ENCODE measurements at places on chromosomes 4 and X. TPM values are rescaled to one million over a fixed set of nuclear protein-coding genes. Genes with fewer than 3 reads are reported as not detected.

The CTAG1A gene
- total RNA-seq = not detected

The NKRF gene
- 13.3 TPM for total RNA-seq

GRCh38 chrX:35675151-35675550, 123.0 kb upstream of the MAGEB16 start:
- DNase-seq = no peak
- no peaks in the 10 kb centered on the region for H3K4me1 ChIP-seq
- H3K27ac ChIP-seq = no peak overlapping the region
- no peaks in the 10 kb centered on the region for H3K36me3 ChIP-seq

- H3K4me1 ChIP-seq = no peaks in the 10 kb centered on the region
- no peaks in the 10 kb centered on the region for H3K36me3 ChIP-seq
- DNase-seq = no peak
- H3K27ac ChIP-seq = no peak overlapping the region
- H3K4me3 ChIP-seq = no peak overlapping the region
- H3K27me3 ChIP-seq = no peaks in the 10 kb centered on the region
Measured at GRCh38 chrX:85140964-85141363, 102.6 kb downstream of the SATL1 start.

- peak overlapping the region; percentile 4 for H3K4me3 ChIP-seq
- H3K27me3 ChIP-seq = no peaks in the 10 kb centered on the region
- H3K36me3 ChIP-seq = no peaks in the 10 kb centered on the region
- H3K27ac ChIP-seq = peak overlapping the region; percentile 79
- H3K4me1 ChIP-seq = peaks cover 7% of the 10 kb centered on the region
Measured at GRCh38 chrX:13474164-13474516, 95.3 kb upstream of the EGFL6 start.

GRCh38 chr4:66252291-66252690, 582.0 kb upstream of the EPHA5 start:
- no peak overlapping the region for H3K27ac ChIP-seq
- H3K27me3 ChIP-seq = no peaks in the 10 kb centered on the region
- DNase-seq = no peak
- H3K4me3 ChIP-seq = no peak overlapping the region
- H3K36me3 ChIP-seq = no peaks in the 10 kb centered on the region

DNA sequence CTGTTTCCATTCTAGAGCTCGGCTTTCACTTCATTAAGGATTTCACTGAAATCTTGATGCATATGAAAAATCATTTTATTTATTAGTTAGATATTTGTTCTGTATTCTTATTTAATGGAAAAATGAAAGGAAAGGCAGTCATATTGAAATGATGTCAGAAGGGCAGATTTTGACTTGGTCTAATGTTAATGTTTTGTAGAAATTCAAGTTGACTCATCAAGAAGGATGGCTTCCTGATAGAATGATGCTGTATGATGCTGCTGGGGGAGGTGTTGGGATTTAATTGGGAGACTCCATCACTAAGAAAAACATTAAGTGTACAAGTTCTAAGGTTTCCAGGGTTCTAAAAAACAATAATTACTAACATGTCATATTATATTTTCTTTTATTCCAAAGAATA, 204.8 kb downstream of the PDGFC start:
- H3K36me3 ChIP-seq = no peaks in the 10 kb centered on the region
- H3K27me3 ChIP-seq = no peaks in the 10 kb centered on the region
- no peak overlapping the region for H3K27ac ChIP-seq
- no peak for DNase-seq
- H3K4me1 ChIP-seq = no peaks in the 10 kb centered on the region

The KIAA1210 gene
- total RNA-seq = not detected

GRCh38 chr4:87097075-87097474, 123.3 kb downstream of the KLHL8 start:
- no peaks in the 10 kb centered on the region for H3K4me1 ChIP-seq
- no peak overlapping the region for H3K4me3 ChIP-seq
- no peak for DNase-seq
- H3K27me3 ChIP-seq = no peaks in the 10 kb centered on the region

DNA sequence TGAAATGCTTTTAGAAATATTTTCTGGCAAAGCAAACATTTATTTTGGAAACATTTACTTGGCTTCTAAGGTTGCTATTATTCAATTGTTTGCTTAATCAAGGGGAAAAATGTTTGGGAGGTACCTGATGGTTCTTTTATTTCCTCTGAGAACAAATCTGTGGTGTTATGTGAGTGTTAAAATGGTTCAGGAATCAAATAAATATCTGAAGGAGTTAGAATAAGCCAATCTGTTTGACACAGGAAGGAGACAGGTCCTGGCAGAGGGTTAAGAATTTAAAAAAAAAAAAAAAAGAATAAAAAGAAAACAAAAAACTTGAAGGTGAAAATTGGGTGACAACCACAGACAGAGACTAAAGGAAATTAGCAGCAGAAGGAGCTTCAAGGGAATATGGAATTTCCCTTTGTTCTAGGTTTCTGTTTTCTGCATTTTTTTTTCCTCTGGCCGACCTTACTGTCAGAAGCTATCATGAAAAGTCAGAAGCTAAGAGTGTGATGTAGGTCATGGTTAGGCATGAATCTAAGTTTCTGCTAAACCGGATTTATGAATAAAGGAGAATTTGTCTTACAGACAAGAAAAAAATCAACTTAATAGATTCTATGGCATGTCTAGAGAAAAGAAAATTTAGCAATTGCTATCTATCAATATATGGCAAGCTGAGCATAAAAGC, 78.6 kb upstream of the PNPLA4 start:
- H3K4me3 ChIP-seq = no peak overlapping the region
- no peaks in the 10 kb centered on the region for H3K36me3 ChIP-seq
- no peak overlapping the region for H3K27ac ChIP-seq
- peaks cover 3% of the 10 kb centered on the region for H3K4me1 ChIP-seq
